ENCODE measurements at places on chromosomes 7 and 10. TPM values are rescaled to one million over a fixed set of nuclear protein-coding genes. Genes with fewer than 3 reads are reported as not detected.
A peak's percentile ranks its signal among the peaks of the same experiment; 100 is the strongest.

- no peaks in the 10 kb centered on the region for H3K27me3 ChIP-seq
- H3K36me3 ChIP-seq = no peaks in the 10 kb centered on the region
- H3K27ac ChIP-seq = no peak overlapping the region
- no peak overlapping the region for H3K4me3 ChIP-seq
Measured at GRCh38 chr10:44180321-44181168, 204.4 kb downstream of the CXCL12 start.

GRCh38 chr10:131651674-131652437 lies 249.0 kb upstream of the PPP2R2D start:
- H3K4me3 ChIP-seq = no peak overlapping the region
- H3K36me3 ChIP-seq = no peaks in the 10 kb centered on the region
- no peak for DNase-seq
- no peaks in the 10 kb centered on the region for H3K4me1 ChIP-seq
- H3K27me3 ChIP-seq = no peaks in the 10 kb centered on the region
- H3K27ac ChIP-seq = no peak overlapping the region

DNA sequence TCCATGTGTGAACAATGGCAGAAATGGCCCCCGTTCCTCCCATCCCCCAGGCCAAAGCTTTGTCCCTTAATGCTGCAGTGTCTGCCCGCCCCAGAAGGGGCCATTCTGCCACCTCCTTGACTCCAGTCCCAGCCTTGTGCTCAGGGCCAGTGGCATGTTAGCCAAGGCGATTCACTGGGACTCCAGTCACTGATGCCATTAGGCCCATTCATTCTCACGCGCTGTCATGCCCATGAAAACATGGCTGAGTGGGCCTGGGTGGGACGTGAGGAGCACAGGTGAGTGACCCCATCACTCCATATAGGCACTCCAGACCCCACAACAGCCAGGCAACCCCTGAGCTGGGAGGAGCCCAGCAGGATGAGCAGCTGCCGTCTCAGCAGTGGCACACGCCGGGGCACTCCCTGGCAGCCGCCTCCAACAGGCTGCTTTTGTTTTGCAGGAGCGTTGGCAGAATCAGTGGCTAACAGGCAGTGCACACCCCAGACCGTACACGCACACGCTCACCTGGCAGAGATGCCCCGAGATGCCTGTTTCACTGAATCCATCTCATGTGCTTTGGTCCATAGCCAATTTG lies 79.5 kb downstream of the TCERG1L start:
- no peak overlapping the region for H3K4me3 ChIP-seq
- no peak overlapping the region for H3K27ac ChIP-seq
- no peaks in the 10 kb centered on the region for H3K27me3 ChIP-seq
- H3K36me3 ChIP-seq = no peaks in the 10 kb centered on the region

GRCh38 chr7:128731184-128731583 lies 8.0 kb upstream of the CALU start:
- H3K4me3 ChIP-seq = no peak overlapping the region
- DNase-seq = no peak
- no peaks in the 10 kb centered on the region for H3K36me3 ChIP-seq
- no peak overlapping the region for H3K27ac ChIP-seq
- peaks cover 19% of the 10 kb centered on the region for H3K4me1 ChIP-seq

DNA sequence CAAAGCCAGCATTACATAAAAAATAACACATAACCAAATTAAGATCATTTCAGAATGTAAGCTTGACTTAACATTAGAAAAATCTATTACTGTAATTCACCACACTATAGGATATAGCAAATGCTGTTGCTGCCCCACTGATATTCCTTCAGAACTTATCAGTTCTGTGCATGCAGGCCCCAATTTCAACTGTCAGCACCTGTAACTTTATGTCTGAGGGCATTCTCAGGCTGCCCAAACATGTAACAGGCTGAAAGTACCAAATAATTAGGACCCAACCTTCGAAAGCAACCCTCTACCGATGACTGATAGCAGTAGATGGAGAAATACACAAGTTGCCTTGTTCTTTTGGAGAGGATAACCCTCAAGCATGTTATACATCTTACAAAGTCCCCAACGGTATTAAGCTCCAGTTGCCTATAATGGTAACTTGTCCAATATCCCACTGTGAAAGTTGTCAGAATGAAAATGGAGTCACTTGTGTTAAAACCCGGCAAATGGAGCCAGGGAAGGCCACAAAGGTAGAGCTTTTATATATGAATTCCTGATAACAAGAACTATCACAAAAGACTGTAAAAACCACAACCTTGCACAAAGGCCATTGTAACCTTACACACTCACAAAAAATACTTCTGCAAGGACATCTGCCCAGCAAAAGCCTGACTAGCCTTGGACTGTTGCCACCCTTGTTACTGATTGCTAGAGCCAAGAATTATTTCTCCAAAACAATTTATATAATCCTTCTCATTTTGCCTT lies 66.9 kb upstream of the ZNF746 start:
- H3K27ac ChIP-seq = no peak overlapping the region
- no peaks in the 10 kb centered on the region for H3K4me1 ChIP-seq
- no peak for DNase-seq

GRCh38 chr10:113133497-113134115 lies 183.6 kb downstream of the TCF7L2 start:
- DNase-seq = no peak
- no peak overlapping the region for H3K4me3 ChIP-seq
- H3K4me1 ChIP-seq = no peaks in the 10 kb centered on the region
- H3K36me3 ChIP-seq = no peaks in the 10 kb centered on the region
- H3K27me3 ChIP-seq = no peaks in the 10 kb centered on the region
- no peak overlapping the region for H3K27ac ChIP-seq

DNA sequence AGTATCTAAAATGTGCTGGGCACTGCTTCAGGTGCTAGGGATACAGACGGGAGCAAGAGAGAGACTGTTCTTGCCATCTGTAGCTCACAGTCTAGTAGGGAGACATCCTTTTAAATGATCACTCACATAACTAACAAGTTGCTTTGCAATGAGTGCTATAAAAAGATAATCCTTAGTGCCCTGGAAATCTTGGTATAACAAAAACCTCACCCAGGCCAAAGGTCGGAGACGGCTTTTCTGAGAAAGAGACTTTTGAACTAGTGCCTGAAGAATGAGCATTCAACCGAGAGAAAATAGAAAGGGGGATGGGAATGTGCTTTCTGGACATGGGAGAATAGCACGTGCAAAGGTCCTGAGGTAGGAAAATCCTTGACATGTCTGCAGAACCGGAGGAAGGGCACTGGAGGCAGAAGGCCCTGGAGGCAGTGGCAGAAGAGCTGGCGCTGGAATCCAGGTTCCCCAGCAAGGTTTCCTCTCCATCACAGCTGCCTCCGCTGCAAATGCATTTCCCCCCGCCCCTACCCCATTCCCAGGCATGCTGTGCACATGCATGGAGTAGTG lies 89.4 kb downstream of the COL13A1 start:
- no peak overlapping the region for H3K4me3 ChIP-seq
- no peaks in the 10 kb centered on the region for H3K4me1 ChIP-seq
- no peak overlapping the region for H3K27ac ChIP-seq
- no peaks in the 10 kb centered on the region for H3K27me3 ChIP-seq

GRCh38 chr10:12702215-12702770 lies 299.2 kb downstream of the CCDC3 start:
- no peaks in the 10 kb centered on the region for H3K4me1 ChIP-seq
- H3K4me3 ChIP-seq = no peak overlapping the region
- peaks cover 5% of the 10 kb centered on the region for H3K36me3 ChIP-seq
- H3K27ac ChIP-seq = no peak overlapping the region
- DNase-seq = no peak

GRCh38 chr10:5766189-5766588 lies 47.0 kb downstream of the GDI2 start:
- H3K4me1 ChIP-seq = no peaks in the 10 kb centered on the region
- H3K27me3 ChIP-seq = no peaks in the 10 kb centered on the region
- H3K27ac ChIP-seq = no peak overlapping the region

The FAM24B gene
- 11.7 TPM for total RNA-seq

DNA sequence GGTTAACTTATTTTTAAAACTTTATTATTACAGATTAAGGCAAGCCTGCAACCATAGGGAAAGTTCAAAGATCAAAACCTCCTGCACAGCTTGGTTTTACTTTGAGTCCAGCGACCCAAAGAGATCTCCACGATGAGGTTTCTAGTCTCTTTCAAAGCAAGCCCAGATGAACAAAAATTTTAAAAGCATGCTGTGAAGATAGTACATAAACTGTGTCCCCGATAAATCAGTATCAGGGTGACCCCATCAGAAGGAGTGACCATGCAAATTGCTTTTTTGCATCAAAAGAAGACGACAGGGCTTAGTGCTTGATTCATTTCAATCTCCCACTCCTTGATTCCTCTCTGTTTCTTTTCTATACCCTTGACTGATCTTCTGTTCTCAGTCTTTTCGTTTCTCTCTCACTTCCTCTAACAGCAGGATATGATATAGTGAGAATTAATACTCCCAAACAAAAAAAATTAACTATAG lies 16.0 kb upstream of the DNTT start:
- peaks cover 70% of the 10 kb centered on the region for H3K4me1 ChIP-seq
- peak overlapping the region; percentile 73 for H3K4me3 ChIP-seq
- peak overlapping the region; percentile 86 for H3K27ac ChIP-seq
- no peaks in the 10 kb centered on the region for H3K36me3 ChIP-seq
- no peaks in the 10 kb centered on the region for H3K27me3 ChIP-seq

- H3K4me1 ChIP-seq = peaks cover 23% of the 10 kb centered on the region
- no peaks in the 10 kb centered on the region for H3K27me3 ChIP-seq
- peak; percentile 88 for DNase-seq
- peak overlapping the region; percentile 28 for H3K4me3 ChIP-seq
- no peaks in the 10 kb centered on the region for H3K36me3 ChIP-seq
Measured at GRCh38 chr7:18566829-18567228, 71.3 kb downstream of the HDAC9 start.

DNA sequence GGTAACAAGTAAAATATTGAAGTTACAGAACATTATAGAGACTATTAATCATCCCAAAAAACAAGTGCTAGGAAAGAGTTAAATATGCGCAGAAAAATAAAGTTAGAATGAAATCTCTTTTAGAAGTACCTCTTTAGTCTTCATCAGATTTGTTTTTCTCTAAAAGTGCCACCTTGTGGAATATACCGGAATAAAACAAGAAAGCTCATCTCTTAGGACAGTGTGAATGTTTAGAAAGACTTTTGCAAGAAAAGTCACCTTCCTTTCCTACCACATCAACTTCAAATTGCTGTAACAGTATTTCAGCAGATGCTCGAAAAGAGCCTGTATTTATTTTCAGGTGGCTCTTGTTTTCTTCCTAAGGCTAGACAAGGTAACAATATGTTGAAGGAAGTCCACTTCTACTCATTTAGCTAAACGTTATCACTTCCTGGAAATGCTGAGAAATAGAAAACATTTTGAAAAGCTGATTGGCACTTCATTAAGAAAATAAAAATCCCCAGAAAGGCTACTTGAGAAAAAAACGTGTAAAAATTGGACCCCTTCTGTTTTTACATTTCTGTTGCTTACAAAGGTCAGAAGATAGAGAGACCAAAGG lies 19.8 kb upstream of the FAM133B start:
- no peak overlapping the region for H3K4me3 ChIP-seq

The MET gene
- 1.9 TPM for total RNA-seq

- no peaks in the 10 kb centered on the region for H3K36me3 ChIP-seq
- no peak overlapping the region for H3K27ac ChIP-seq
- H3K4me1 ChIP-seq = no peaks in the 10 kb centered on the region
- H3K27me3 ChIP-seq = no peaks in the 10 kb centered on the region
Measured at GRCh38 chr10:8428654-8429053, 374.2 kb downstream of the GATA3 start.

DNA sequence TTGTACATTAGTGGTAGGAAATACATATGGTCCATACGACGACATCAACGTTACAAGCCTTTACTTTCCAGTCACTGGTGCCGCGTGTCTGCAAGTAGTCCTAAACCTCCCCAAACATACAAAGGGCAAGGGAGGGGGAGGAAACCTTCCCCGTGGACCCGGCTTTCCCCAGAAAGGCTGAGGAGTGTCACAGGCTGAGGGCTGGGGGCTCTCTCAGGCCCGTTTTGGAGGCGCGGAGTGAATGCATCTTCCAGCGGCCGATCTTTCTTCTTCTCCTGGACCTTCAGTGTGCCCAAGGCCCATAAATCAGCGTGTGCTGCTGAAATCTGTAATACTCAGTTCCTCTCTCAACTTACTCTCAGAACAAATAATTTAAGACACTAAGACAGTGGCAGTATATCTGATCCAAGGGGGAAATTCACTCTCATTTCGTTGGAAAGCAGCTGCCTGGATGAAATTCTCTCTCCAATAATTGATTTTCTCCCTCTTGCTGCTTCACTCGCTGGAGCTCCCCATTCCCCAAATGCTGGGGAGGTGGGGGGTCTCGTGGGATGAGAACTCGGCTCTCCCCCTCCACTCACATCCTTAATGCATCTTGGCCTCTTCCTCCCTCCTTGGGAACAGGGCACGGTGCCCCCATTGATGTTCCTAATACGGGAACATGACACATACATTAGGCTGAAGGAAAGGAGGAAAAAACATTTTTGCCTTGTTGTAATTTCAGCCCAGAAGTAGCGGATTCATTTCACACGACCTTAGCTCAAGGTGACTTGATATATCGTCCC lies 126.1 kb downstream of the ADARB2 start:
- H3K4me3 ChIP-seq = no peak overlapping the region
- no peak for DNase-seq
- H3K36me3 ChIP-seq = no peaks in the 10 kb centered on the region
- H3K27me3 ChIP-seq = no peaks in the 10 kb centered on the region
- peaks cover 11% of the 10 kb centered on the region for H3K4me1 ChIP-seq

GRCh38 chr7:28002638-28003037 lies 178.0 kb downstream of the JAZF1 start:
- no peak overlapping the region for H3K27ac ChIP-seq
- no peak overlapping the region for H3K4me3 ChIP-seq
- H3K4me1 ChIP-seq = no peaks in the 10 kb centered on the region
- H3K27me3 ChIP-seq = no peaks in the 10 kb centered on the region
- no peak for DNase-seq

DNA sequence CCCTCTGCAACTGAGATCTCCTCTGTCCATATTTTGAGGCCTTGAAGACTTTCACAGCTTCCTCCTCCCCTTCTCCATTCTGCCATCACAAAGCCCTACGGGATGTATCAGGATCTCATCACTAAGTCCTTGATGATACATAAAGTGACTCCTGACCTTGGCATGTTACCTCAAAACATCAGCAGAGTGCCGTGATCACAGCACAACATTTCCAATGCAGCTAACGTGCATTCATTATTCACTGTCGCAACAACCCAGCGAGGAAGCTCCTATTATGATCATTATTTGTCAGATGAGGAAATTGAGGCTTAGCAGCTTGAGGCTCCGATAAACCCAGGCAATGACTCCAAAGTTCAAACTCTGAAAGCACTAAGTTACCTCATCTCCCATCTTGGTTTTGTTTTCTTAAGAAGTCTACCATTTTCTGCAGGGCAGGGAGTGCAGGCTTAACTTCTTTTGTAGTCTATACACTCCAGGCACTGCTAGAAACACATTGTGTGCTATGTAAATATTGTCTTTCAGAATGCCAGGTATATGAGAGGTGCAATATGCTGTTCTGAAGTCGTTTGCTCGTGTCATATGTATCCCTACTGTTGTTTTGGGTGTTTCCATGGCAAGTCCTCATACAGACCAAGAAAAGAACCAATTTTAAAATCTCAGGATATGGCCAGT lies 80.6 kb upstream of the C1QL3 start:
- H3K4me3 ChIP-seq = no peak overlapping the region
- no peaks in the 10 kb centered on the region for H3K36me3 ChIP-seq
- DNase-seq = no peak
- H3K4me1 ChIP-seq = no peaks in the 10 kb centered on the region
- H3K27me3 ChIP-seq = no peaks in the 10 kb centered on the region
- H3K27ac ChIP-seq = no peak overlapping the region

The NPTX2 gene
- total RNA-seq = not detected

The PCDH15 gene
- total RNA-seq = not detected

GRCh38 chr7:47601119-47601880 lies 19.4 kb upstream of the TNS3 start:
- H3K27me3 ChIP-seq = no peaks in the 10 kb centered on the region
- DNase-seq = peak; percentile 68
- H3K4me1 ChIP-seq = peaks cover 38% of the 10 kb centered on the region
- H3K27ac ChIP-seq = peak overlapping the region; percentile 57

All from B cell (primary cell).